Activated CD4-positive, alpha-beta T cell treated with anti-CD3 and anti-CD28 coated beads for 4 hours (primary cell): ENCODE measurements at places on chromosomes 7 and 10.

DNA sequence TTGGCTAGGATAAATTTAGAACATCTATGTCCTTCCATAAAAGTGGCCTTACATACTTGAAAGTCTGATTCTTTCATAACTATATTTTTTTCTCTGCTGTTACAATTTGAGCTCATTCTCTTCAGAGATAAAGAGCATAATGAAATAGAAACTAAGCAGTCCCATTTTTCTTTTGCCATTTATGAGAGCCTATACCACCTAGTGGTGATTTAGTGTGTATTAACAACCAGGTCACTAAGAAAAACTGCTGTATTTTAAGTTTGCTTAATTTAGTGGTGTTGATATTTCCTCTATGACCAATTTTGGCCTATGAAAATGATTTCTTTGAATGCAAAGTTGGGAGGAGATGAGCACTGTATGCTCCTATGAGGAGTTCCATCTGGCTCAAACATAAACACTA, 88.7 kb upstream of the ZWINT start:
- DNase-seq: no peak

- DNase-seq: no peak
Observed at GRCh38 chr10:132411561-132412253, 14.7 kb downstream of the PWWP2B start.

GRCh38 chr10:43294241-43294658, 27.4 kb upstream of the RASGEF1A start:
- DNase-seq: peak; percentile 27

GRCh38 chr7:25802473-25802872, 349.5 kb upstream of the NFE2L3 start:
- no peak for DNase-seq

DNA sequence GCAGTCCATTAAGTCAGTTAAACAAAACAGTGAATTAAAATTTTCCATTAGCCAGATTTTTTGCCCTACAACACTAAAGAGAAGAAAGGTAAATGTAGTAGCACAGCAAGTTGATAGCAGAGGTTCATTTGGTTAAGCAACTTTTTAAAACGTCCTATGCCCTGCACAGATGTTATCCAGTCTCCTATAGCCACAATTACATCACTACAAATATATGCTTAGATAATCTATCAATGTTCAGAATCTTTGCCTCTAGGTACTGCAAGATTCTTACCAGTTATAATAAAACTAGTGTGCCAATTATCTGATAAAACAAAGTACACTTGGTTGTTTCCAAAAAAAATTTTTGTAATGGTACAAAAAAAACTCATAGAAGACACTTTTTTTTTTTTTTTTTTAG, 175.5 kb upstream of the MYO3A start:
- DNase-seq: no peak

DNA sequence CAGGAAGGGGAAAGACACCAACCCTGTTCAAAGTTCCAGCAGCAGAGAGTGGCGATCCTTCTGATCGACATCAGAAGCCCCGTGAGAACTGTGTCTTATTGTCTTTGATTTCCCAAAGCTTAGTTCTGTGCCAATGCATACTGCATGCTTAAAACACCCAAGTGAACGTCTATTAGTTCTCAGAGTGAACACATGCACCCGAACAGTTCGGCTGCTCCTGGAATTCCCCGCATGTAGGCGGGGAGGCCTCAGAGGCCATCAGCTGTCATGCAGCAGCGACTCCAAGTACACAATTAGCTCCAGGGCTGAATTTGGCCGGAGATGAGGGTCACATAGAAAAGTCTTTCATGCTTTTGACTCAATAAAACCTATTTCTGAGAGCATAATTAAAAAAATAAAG, 276.9 kb downstream of the ZMYND11 start:
- no peak for DNase-seq

DNA sequence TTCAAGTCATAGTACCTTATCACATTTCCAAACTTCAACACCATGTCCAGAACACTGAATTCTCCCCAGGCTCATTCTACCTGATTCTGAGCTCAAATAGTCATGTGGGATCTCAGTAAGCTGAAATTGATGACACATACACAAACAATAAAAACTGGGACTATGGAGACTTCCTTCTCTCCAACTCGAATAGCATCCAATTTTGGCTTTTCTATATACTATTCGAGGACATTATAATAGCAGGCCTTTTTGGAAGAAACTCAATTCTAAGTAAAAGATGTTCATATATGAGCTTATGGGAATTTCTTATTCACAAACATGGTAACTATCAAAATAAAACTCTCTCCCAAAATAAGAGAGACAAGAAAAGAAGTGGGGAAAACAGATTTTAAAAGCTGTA, 551 bp upstream of the TAS2R40 start:
- no peak for DNase-seq

GRCh38 chr7:130987092-130987491, 253.1 kb upstream of the KLF14 start:
- DNase-seq: no peak

DNA sequence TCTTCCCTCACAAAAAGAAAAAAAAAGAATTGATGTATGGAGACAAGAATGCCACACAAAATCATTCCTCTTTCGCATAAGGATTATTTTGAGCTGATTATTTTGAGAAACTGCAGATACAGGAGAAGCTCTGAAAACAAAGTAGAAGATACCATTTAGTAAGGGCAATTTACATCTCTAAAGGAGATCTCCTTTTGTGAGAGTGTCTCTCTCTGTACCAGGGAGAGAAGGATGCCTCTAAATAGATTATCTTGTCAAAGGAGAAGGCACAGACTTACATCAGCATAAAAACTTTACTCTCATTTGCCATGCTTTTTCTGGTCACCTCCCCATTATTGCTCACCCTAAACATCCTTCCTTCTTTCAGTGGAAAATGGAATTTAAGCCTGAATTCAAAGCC, 747.9 kb upstream of the COBL start:
- DNase-seq: no peak

DNA sequence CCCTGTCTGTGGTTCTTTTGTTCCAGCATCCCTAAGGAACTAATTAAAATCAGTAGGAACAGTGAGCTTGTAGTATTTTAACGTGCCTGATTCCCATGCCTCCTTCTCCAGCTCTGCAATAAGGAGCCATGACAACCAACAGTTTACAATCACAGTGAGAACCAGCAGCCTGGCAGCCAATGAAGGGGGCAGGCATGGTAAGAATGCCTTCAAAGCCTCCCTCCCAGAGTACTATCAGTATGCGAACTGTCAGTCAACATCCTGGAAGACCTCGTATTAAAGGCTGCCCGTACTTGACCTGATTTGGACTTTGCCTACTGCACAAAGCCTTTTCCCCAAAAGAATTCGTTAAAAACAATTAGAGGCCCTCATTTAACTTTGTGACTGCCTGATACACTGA, 7.7 kb downstream of the ZPBP start:
- DNase-seq: no peak
